Hematopoietic multipotent progenitor cell treated with erythropoietin and hydrocortisone succinate and interleukin-3 and kit ligand, for 6 days (in vitro differentiated cells): ENCODE measurements at places on chromosomes 6 and 20.

DNA sequence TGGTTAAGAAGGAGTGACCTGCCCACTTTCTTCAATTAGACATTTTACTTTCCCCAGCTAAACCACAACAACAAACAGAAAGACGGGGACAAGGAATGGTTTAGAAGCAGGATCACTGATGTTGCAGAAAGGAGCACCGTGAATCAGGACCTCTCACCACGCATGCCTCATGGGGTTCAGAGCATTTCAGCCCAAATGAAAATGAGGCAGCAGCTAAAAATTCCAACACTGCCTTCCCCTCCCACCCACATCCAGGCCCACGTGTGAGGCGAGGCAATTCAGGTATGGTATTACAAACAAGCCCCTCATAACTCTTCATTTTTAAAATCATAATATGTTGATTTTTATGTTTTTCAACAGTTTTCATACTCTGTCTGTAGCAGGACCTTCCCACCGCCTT, 194.1 kb upstream of the ARID1B start:
- DNase-seq: no peak

GRCh38 chr6:167338541-167339117, 13.7 kb downstream of the TTLL2 start:
- peak; percentile 5 for DNase-seq

GRCh38 chr6:136761227-136761922, 30.9 kb downstream of the MAP3K5 start:
- DNase-seq: peak; percentile 83

DNA sequence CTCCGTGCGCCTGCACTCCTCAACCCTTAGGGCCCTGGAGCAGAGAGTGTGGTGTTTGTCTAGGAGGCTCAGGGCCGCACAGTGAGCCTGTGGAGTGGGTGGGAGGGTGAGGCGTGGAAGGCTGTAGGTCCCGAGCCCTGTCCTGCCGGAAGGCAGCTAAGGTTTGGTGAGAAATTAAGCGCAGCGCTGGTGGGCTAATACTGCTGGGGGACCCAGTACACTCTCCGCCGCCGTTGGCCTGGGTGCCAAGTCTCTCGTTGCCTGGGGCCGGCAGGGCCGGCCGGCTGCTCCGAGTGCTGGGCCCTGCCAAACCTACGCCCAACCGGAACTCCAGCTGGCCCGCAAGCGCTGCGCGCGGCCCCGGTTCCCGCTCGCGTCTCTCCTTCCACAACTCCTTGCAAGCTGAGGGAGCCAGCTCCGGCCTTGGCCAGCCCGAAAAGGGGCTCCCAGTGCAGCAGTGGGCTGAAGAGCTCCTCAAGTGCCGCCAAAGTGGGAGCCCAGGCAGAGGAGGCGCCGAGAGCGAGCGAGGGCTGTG, 40.4 kb upstream of the MCUR1 start:
- DNase-seq: no peak

- no peak for DNase-seq
These were observed 161.8 kb downstream of the DLL1 start for GRCh38 chr6:170128811-170129681.
